Activated naive CD8-positive, alpha-beta T cell treated with anti-CD3 and anti-CD28 coated beads for 36 hours (primary cell): ENCODE measurements at places on chromosomes 7 and 10. TPM values are rescaled to one million over a fixed set of nuclear protein-coding genes. Genes with fewer than 3 reads are reported as not detected.

- H3K4me1 ChIP-seq: no peaks in the 10 kb centered on the region
- no peak overlapping the region for H3K27ac ChIP-seq
- DNase-seq: no peak
- H3K27me3 ChIP-seq: no peaks in the 10 kb centered on the region
These were observed 377.1 kb upstream of the DPP6 start for GRCh38 chr7:153675131-153675530.

DNA sequence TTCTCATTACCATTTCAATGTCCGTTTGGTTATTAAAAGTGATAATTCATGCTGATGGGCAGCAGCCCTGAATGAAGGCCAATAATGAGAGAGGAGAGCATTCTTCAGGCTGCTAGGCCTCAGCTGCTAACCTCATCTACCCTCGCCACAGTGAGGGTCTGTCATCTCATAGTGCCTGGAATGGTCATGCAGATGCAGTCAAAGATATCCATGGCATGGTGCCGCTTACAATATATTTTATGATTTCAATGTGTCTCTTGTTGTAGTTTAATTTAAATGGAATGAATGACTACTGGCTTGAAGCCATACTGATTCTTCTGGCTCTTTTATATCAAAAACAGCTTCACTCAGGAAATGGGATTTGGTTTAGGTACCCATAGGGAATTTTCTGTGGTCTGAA lies 126.9 kb downstream of the SLC16A9 start:
- H3K27me3 ChIP-seq: peaks cover 4% of the 10 kb centered on the region
- H3K4me3 ChIP-seq: no peak overlapping the region
- DNase-seq: no peak
- H3K27ac ChIP-seq: no peak overlapping the region
- H3K4me1 ChIP-seq: no peaks in the 10 kb centered on the region

DNA sequence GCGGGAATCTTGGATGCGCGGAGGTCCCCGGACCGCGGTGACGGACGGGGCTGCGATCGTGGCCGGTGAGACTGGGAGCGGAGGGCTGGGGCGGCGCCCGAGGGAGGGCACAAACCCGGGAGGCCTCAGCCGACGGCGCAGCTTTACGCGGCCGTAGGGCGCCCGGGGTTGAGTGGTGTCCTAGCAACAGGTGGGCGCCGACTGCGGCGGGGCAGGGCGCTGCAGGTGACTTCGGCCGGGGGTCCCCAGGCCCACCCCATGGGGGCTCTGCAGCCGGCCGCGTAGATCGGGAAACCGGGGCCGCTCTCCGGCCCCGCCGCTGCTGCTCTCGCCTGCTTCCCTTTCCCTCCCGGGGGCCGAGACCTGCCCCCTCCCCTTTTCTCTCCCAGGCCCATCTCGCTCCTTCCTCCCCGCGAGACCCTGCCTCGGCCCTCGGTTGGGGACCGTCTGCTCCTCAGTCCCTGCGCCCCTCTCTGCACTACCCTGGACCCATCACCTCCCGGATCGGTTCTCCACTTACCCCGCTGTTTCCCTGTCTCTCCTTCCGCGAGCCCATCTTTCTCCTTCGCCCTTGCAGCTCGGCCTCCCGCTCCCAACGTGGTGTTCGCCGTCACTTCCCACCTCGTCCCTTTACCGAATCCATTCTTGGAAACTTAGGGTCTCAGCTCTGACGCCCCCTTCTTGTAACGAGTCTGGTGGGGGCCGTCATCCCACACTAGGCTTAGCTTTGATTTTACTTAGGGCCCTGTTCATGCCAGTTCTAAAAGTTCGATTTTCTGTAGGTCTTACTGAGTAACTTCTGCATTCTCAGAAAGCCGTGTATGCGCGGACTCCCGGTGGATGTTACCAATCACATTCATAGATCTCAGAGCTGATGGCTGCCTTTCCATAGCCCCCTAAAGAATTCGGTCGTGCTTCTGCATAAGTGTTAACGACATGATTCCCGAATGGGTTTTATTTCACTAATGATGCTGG lies 18.5 kb upstream of the ACBD5 start:
- peak; percentile 34 for DNase-seq
- H3K27ac ChIP-seq: no peak overlapping the region
- H3K4me3 ChIP-seq: peak overlapping the region; percentile 85
- peaks cover 20% of the 10 kb centered on the region for H3K4me1 ChIP-seq
- peaks cover 7% of the 10 kb centered on the region for H3K36me3 ChIP-seq

- H3K27ac ChIP-seq: no peak overlapping the region
- H3K36me3 ChIP-seq: no peaks in the 10 kb centered on the region
- H3K27me3 ChIP-seq: peaks cover 11% of the 10 kb centered on the region
- H3K4me3 ChIP-seq: no peak overlapping the region
These were observed 54.5 kb downstream of the NRP1 start for GRCh38 chr10:33279811-33280602.

GRCh38 chr7:147700702-147701101 lies 889.9 kb upstream of the C7orf33 start:
- H3K27ac ChIP-seq: no peak overlapping the region
- no peaks in the 10 kb centered on the region for H3K4me1 ChIP-seq
- no peaks in the 10 kb centered on the region for H3K27me3 ChIP-seq
- no peak for DNase-seq
- no peaks in the 10 kb centered on the region for H3K36me3 ChIP-seq
- no peak overlapping the region for H3K4me3 ChIP-seq

DNA sequence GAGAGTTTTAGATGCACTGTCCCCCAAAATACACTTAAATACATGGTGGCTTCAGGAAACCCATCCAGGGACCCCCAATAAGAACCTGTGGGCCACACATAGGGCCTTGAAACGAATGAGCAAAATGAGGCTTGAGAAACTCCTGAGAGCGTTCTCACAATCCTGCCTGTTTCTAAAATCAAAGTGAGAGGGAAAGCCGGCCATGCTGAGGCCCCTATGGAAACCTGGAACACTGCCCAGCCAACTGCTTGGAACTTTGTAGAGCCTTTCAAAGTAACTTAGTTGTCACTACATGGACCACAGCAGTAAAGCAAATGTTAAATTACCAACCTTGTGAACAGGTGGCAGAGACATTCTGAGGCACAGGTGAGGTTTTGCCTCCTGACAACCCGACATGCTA lies 13.4 kb downstream of the SGMS1 start:
- H3K27me3 ChIP-seq: no peaks in the 10 kb centered on the region
- peaks cover 43% of the 10 kb centered on the region for H3K4me1 ChIP-seq
- H3K4me3 ChIP-seq: no peak overlapping the region

- no peak overlapping the region for H3K4me3 ChIP-seq
- H3K27ac ChIP-seq: no peak overlapping the region
- no peaks in the 10 kb centered on the region for H3K27me3 ChIP-seq
These were observed 55.9 kb downstream of the UPF2 start for GRCh38 chr10:11986593-11987216.

- H3K4me3 ChIP-seq: peak within 1 kb of the TSS; percentile 58
- peak; percentile 53 for DNase-seq
- H3K27me3 ChIP-seq: peaks cover 15% of the 10 kb centered on the region
- H3K36me3 ChIP-seq: no peaks in the 10 kb centered on the region
- H3K27ac ChIP-seq: peak within 1 kb of the TSS; percentile 67
These were observed at the start of gene GSAP for GRCh38 chr7:77415823-77416620. Gene GSAP, minus strand, starts transcription at chr7:77416349. Its CDS starts 28 bp downstream, at chr7:77416321.

GRCh38 chr7:137151041-137151689 lies 192.4 kb downstream of the PTN start:
- H3K4me3 ChIP-seq: no peak overlapping the region
- H3K27me3 ChIP-seq: no peaks in the 10 kb centered on the region
- no peak overlapping the region for H3K27ac ChIP-seq
- DNase-seq: no peak
- H3K4me1 ChIP-seq: no peaks in the 10 kb centered on the region
- no peaks in the 10 kb centered on the region for H3K36me3 ChIP-seq

- no peaks in the 10 kb centered on the region for H3K27me3 ChIP-seq
- no peak overlapping the region for H3K27ac ChIP-seq
- peaks cover 24% of the 10 kb centered on the region for H3K4me1 ChIP-seq
- DNase-seq: no peak
- H3K36me3 ChIP-seq: no peaks in the 10 kb centered on the region
These were observed 13.7 kb upstream of the DNTT start for GRCh38 chr10:96290368-96291133.

- DNase-seq: no peak
- H3K27ac ChIP-seq: no peak overlapping the region
- no peaks in the 10 kb centered on the region for H3K36me3 ChIP-seq
- no peak overlapping the region for H3K4me3 ChIP-seq
These were observed 517.4 kb downstream of the CCSER2 start for GRCh38 chr10:84845628-84846261.

DNA sequence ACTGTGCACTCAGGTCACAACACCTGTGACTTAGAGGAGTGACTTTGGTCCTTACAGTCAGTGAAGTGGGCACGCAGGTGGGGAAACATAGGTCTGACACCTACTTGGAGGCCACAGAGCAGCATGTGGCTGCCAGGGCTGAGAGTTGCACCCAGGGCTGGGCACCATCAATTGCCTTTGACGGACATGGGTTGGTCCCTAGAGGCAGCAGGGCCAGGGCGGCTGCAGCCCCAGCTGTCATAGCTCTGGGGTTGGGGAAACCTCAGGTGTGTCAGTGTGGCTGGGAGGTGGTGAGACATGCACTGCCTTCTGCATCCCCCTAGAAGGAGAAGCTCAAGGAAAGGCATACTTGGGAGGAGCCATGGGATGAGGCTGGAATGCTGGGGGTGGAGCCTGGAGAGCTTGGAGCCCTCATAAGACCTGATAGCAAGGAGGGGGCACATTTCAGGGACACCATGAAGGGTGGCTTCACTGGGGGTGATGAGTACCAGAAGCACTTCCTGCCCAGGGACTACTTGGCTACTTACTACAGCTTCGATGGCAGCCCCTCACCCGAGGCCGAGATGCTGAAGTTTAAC lies at the start of gene INMT:
TSS of gene INMT (plus strand) at position 440 of the 578 bp plus-strand sequence. CDS start at position 456, 16 bp downstream.
- no peaks in the 10 kb centered on the region for H3K36me3 ChIP-seq
- no peaks in the 10 kb centered on the region for H3K4me1 ChIP-seq
- H3K27me3 ChIP-seq: no peaks in the 10 kb centered on the region
- no peak within 1 kb of the TSS for H3K4me3 ChIP-seq
- H3K27ac ChIP-seq: no peak within 1 kb of the TSS

DNA sequence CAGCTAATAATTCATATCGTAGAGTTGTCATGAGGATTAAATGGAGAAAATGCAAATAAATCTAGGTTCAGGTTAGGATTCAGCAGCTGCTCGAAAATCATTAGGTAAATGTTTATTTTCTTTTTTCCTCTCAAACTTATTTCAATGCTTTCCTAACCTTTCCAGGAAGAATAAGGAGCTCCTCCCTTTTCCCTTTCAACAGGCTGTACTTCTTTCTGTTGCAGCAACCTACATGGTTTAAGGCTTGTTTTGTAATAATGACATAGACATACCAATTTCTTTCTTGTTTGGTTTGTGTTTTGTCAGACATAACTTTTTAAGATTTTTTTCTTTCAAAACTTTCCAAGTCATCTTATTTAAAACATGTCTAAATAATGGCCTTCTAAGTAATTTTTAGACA lies 18.2 kb downstream of the GPR141 start:
- no peak overlapping the region for H3K27ac ChIP-seq
- H3K4me1 ChIP-seq: no peaks in the 10 kb centered on the region
- peaks cover 4% of the 10 kb centered on the region for H3K27me3 ChIP-seq
- H3K4me3 ChIP-seq: no peak overlapping the region

GRCh38 chr10:7199152-7199760 lies 211.6 kb downstream of the SFMBT2 start:
- DNase-seq: no peak
- H3K27me3 ChIP-seq: no peaks in the 10 kb centered on the region
- peaks cover 25% of the 10 kb centered on the region for H3K4me1 ChIP-seq

DNA sequence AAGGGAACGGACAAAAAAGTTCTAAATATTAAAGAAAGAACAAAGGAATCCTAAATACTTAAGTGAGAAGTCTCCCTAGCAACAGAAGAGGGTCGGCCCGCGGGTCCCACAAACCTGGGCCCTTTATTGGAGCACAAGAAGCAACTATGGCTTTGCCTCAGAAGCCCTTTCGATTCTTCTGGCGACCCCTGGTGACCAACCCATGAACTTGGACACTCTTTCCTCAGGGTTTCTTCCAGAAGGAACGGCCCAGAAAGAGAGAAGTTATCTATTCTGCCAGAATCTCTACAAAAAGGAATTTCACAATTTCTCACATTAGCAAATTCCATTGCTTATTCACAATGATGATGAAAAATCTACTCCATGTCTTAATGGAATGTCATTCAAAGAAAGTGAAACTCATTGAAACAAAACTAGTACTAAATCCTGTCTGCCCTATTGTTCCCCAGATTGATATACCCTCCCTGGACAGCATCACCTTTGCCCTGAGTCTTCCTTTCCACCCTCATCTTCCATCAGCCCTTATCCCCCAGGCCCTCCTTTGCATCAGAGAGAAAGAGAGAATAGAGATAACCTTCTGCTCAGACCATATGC lies 43.7 kb downstream of the CPVL start:
- no peak overlapping the region for H3K27ac ChIP-seq
- H3K4me1 ChIP-seq: peaks cover 3% of the 10 kb centered on the region
- no peaks in the 10 kb centered on the region for H3K27me3 ChIP-seq
- H3K4me3 ChIP-seq: no peak overlapping the region
- peak; percentile 30 for DNase-seq

GRCh38 chr10:114684084-114684821 lies 26.2 kb upstream of the ABLIM1 start:
- no peaks in the 10 kb centered on the region for H3K27me3 ChIP-seq
- no peaks in the 10 kb centered on the region for H3K4me1 ChIP-seq
- H3K36me3 ChIP-seq: no peaks in the 10 kb centered on the region
- DNase-seq: no peak
- no peak overlapping the region for H3K27ac ChIP-seq

DNA sequence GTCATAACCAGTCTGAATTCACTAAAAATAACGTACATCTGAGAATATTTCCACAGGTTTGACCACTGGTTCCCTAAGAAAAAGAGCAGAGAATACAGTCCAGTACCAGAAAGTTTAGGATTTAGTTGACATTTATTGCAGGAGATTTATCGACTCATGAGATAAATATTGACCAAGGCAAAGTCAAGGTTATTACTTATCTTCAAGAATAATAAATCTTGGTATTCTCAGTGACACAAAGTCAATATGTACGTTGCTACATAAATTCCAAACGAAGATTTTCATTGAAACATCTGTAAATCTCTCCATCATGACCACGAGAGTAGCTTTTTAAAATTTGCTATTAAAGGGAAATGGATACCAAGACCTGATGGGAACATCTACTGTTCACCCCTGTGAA lies 39.4 kb upstream of the GRB10 start:
- DNase-seq: no peak
- no peaks in the 10 kb centered on the region for H3K36me3 ChIP-seq
- no peak overlapping the region for H3K4me3 ChIP-seq
- H3K27me3 ChIP-seq: no peaks in the 10 kb centered on the region

GRCh38 chr10:127146661-127147060 lies 49.7 kb downstream of the INSYN2A start:
- H3K36me3 ChIP-seq: no peaks in the 10 kb centered on the region
- H3K27me3 ChIP-seq: peaks cover 6% of the 10 kb centered on the region
- H3K4me3 ChIP-seq: no peak overlapping the region
- no peak for DNase-seq
- H3K27ac ChIP-seq: no peak overlapping the region
- peaks cover 4% of the 10 kb centered on the region for H3K4me1 ChIP-seq

RAMP3 gene
- not detected for total RNA-seq

OR2A42 gene
- not detected for total RNA-seq

SKIDA1 gene
- 0.54 TPM for total RNA-seq

SPDYE8 gene
- total RNA-seq: not detected

CDHR3 gene
- 0.38 TPM for total RNA-seq

LFNG gene
- 25.8 TPM for total RNA-seq

WDFY4 gene
- 1.2 TPM for total RNA-seq

ATP6V0E2 gene
- total RNA-seq: 59.2 TPM

ITIH5 gene
- total RNA-seq: not detected

KLF14 gene
- total RNA-seq: not detected

CYP17A1 gene
- total RNA-seq: not detected

FZD8 gene
- 0.10 TPM for total RNA-seq

GPC2 gene
- total RNA-seq: 3.6 TPM

KCND2 gene
- not detected for total RNA-seq

GTPBP10 gene
- total RNA-seq: 58.5 TPM

EVX1 gene
- total RNA-seq: not detected
